ENCODE measurements at places on chromosomes 13 and 19.
A peak's percentile ranks its signal among the peaks of the same experiment; 100 is the strongest.

DNA sequence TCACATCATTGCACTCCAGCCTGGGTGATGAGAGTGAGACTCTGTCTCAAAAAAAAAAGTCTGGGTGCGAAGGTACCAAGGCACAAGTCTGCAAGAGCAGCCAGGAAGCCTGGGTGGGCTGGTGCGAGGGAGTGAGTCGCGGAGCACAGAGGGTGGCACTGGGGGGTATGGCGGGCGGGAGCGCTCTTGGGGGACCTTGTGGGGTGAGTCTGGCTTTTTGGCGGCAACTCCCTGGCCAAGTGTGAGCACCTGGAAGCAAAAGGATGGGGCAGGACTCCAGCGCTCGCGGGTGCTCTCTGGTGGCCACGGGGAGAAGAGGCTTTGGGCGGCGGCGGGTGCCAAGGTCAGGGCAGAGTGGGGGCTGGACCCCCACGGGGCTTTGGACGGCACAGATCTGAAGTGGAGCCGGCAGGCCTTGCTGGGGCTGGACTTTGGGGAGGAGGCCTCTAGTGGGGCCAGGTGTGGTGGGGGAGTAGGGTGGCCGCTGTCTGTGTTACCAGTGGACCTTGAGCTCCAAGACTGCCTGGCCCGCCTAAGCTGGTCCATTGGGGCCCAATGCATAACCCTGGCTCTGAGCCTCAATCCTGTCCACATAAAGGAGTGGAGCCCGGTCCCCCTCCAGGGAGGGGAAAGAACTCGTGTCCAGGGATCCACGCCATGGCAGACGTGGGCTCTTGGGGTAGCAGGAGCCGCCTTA is 1.6 kb downstream of the P2RY11 start:
- no peak for DNase-seq

GRCh38 chr19:57688011-57688763 is 6.4 kb downstream of the ZNF551 start:
- no peak for DNase-seq

GRCh38 chr19:5851302-5851701 is at the start of gene FUT3:
Gene FUT3, minus strand, starts transcription at chr19:5851449.
- no peak for DNase-seq

DNA sequence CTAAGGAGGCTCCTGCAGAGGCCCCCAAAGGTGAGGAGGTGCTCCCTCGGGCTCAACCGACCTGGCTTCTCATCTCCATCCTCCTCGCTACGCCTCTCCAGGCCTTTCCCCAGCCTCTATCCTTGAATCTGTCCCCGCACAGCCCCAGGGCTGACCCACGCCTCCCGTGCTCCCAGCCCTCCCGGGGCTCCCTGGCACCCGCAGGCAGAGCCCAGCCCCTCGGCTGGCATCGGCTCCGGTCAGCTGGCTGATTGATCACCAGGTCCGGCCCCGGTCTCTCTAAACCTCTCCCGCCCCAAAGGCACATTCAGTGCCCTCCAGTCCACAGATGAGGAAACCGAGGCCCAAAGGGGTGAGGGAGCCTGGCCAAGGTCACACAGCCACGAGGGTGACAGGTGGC is 2.5 kb downstream of the MYBPC2 start:
- no peak for DNase-seq

DNA sequence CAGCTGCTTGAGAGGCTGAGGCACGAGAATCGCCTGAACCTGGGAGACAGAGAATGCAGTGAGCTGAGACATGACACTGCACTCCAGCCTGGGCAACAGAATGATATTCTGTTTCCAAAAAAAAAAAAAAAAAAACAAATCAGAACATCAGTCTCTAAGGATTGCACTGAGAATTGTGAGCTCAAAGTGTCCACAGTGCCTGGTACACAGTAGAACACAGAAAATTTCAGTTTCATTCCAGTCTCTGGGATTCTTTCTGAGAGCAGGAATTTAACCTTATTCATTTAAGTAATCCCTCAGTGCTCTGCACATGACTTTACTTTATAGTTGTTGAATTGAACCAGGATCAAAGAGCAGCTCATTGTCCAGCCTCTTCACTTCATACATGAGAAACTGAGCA is 25.9 kb upstream of the GATAD2A start:
- no peak for DNase-seq

DNA sequence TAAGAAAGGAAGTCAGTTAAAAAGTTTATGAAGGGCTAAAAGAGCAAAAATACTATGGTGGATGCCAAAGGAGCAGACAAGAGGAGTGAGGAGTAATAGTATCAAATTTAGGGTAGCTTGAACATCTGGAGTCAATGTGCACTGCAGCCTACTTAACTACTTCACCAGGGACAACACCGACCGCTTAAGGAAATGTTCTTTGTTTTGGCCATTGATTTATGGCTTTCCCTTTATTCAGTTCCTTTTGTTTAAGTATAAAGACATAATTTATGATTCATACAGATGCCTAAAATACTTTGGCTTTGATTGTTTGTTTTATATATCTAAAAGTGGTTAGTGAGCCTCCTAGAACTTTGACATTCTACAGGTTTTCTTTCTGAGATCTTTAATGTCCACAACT is 276.3 kb upstream of the PRR20A start:
- no peak for DNase-seq

DNA sequence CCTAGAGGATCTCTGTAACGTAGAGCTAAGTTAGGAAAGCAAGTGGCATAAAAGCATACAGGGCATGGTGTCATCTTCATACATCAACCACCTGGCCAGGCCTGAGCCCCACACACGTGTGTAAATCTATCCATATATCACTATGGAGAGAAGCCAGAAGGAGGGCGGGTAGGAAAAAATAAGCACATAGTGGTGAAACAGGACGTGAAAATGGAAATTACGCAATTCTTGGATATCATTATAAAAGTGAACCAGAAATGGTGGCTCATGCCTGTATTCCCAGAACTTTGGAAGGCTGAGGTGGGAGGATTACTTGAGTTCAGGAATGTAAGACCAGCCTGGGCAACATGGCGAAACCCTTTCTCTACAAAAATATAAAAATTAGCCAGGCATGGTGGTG is 43.4 kb downstream of the PDCD5 start:
- DNase-seq: peak; percentile 2

GRCh38 chr19:33282036-33282671 is 20.2 kb downstream of the CEBPA start:
- DNase-seq: no peak
